ENCODE measurements at places on chromosomes 6 and 20.

DNA sequence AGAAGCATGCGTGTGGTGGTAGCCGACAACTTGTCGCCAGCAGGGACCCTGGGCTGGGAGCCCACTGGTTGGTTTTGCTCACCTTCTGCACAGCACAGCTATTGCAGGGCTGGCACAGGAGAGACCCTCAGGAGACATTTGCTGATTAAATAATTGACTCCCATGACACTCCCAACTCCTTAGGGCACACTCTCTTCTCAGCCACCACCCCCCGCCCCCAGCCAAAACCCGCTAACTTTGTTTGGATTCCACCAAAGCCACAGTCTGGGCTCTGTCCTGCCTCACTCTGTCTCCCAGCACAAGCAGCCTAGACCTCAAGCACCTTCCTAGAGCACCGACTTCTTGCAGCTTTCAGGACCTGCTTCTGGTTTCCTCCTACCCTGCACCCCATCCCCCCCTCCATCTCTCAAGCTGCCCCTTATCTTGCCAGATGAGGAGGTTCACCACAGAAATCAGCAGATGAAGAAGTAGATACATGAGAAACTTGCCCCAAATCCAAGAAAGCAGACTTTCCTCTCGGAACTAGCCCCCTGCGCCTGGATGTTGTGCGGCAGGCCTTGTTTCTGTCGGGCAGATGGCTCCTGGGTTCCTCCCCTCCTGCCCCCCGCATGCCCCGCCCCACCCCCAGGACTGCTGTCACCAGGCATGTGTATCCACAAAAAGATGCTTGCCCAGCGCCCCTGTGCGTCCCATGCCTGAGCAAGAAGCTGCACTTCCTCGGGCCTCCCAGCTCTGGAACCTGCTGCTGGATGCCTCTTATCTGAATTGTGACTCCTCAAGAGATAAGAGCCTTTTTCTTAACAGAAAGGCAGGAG is 35.0 kb upstream of the CD93 start:
- DNase-seq = peak; percentile 66

DNA sequence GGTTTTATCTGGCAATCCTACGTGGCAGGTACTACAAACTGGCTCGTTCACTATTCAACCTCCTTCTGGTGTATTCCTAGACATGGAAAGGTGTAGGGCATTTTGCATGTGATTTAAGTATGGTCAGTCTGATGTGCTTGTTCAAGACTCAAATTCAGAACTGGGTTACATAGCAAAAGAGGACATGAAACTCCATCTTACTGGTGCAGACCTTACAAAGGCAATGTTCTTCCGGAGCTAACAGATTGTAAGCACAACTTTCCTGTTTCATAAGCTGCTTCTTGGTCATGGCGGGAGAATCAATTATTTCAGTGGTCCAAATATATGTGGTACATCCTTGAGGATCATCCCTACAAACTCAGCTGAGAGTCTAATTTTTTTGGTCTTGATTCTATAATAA is 703.4 kb downstream of the EPM2A start:
- no peak for DNase-seq

DNA sequence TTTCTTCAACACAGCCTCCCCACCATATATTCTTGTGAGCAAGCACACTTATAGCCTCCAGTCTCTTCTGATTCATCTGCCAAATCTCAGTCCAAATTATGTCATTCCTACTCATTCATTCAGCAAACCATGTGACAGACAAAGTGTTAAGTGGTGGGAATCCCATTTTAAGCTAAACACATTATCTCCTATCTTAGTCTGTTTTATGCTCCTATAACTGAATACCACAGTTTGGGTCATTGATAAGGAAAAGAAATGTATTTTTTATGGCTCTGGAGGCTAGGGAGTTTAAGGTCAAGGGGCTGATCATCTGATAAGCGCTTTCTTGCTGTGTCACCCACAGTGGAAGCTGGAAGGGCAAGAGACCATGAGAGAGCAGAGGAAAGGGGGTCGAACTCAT is 23.9 kb upstream of the SMIM13 start:
- peak; percentile 60 for DNase-seq

GRCh38 chr6:90322976-90323474 is 26.4 kb upstream of the BACH2 start:
- peak; percentile 22 for DNase-seq

DNA sequence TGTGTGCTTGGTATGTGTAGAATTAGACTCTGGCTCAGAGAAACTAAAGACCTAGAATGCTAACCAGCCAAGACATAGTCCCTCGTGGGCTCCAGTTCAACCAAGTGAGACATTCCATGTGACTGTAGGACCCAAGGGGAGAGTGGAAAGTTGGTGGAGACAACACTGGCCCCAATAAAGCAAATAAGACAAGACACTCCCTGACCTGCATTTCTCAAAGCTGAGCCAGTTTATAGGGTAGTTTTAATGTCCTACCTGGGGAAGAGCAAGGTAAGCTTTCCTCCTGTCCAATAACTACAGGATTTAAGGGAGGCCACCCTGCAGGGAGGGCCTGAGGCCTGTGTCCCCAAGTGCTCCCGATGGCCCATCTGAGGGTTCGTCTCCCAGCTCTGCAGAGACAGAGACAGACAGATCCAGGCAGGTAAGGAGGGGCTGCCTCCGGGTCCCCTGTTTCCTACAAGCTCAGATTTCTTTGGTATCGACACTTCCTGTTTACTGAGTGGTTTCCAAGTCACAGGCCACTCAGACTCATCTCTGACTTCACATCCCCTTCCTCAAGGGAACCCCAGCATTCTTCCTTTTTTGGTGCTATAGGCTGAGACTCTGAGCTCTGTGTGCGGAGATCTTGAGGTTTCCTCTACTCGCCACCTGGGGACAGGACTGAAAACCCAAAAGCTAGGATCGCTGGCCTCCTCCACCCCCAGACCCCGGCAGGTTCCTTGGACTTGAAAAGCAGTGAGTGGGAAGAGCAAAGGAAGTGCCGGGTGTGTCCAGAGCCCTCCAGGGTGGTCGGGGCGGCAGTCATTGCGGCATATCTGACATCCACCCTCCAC is 92.4 kb downstream of the PRND start:
- no peak for DNase-seq

DNA sequence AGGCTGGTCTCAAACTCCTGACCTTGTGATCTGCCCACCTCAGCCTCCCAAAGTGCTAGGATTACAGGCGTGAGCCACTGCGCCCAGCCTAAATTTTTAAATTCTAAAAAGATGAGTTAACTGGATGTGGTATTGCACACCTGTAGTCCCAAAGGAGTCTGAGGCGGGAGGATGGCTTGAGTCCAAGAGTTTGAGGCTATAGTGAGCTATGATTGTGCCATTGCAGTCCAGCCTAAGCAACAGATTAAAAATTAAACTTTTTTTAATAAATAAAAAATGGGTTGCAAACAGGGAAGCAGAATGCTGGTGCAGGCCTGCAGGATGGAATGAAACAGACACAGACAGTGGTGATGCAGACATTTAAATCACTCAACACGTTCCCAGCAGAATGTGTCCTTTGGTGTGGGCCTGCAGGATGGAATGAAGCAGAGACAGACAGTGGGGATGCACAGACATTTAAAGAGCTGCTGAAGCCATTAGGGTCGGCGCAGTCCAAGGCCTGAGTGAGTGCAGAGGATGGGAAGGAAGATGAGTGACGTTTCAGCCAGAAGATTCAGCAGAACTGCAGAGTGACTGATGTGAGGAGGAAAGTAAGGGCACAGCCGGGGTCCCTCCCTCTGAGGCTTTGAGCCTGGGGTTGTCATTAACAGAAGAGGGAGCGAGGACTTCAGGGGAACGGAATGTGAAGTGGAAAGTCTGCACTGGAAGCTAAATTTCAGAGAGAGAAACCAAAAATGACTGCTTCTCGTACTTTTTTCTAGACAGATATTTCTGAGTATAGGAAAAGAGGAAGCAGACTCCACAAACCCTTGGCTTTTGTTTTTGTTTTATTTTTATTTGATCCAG is 117.5 kb downstream of the RIN2 start:
- DNase-seq = peak; percentile 12

- DNase-seq = no peak
Measured at GRCh38 chr6:38191418-38191817, 371.9 kb downstream of the ZFAND3 start.

GRCh38 chr6:162962093-162962492 is 234.3 kb downstream of the PACRG start:
- no peak for DNase-seq

DNA sequence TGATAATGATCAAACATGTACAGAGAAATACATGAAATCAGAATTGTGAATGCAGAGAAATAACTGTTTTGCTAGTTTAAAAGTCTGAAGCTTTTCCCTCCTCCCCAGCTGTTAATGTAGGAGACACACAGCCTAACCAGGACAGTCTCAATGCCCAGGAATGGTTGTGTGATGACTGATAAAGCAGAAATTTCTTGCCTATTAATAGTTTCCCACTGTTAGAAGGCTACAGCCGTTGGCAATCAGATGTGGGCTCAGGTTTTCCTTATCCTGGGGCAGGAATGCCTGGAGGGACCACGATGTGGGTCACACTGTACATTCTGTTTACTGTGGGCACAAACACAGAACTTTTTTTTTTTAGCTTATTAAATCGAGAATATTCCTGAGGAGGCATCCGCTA is 1.9 kb downstream of the PPP1R3D start:
- no peak for DNase-seq

- DNase-seq = no peak
Measured at GRCh38 chr20:7327810-7328209, 560.3 kb downstream of the BMP2 start.

DNA sequence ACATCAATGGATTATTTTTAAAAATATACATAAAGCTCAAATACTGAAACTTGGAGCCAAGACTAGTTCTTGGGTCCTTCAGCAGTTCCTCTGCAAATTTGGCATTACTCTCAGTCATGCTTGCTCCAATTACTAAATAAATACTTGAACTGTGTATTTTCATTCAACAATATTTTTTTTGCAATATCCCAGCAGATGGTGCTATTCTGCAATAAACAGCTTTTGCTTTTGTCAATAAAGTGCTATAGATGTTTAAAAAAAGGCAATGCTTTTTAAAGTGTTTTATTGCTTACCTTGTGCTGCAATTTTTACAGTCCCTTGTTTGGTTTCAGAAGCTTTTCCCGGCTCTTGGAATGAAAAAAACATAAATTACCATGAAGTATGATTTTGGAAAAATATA is 243.4 kb downstream of the TRDN start:
- DNase-seq = peak; percentile 82

DNA sequence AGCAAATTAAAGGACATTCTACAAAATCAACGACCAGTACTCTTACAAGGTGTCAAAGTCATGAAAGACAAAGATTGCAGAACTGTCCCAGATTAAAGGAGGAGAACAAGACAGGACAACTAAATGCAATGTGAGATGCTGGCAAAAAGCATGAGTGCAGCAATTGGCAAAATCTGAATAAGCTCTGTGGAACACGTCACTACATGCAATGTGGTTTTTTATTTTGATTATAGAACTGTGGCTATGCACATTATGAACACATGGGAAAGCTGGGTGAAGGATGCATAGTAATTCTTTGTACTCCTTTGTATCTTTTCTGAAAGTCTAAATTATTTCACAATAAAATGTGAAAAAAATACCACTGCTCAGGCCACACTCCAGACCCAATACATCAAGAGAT is 509.4 kb downstream of the KIF16B start:
- no peak for DNase-seq

DNA sequence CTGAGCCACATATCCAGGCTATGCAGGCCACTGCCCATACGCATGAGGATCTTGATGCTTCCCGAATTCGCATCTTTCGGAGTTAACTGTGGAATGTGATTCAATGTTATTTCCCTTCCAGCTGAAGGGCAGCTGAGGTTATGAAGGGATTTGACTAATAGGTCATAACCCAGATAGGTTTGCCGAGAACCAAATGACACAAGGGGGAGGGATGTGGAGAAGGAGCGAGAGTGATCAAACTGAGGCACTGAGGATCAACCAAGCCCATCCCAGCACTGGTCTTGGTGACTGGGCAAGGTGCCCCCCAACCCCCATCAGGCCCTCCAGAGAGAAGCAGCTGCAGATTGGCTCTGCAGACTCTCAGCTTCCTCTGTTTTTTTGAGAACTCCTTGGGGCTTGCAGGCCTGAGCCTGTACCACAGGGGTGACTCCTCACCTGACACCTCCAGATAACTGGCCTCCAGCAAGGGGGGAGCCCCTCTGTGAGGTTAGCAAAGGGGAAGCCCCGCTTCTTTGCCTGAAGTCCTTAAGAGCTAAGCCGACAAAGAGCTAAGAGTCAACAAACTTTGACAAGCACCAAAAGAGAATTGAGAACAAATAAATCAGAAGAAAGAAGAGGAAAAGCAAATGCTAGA is 185.9 kb downstream of the PDE7B start:
- no peak for DNase-seq

GRCh38 chr20:58340853-58341252 is 31.3 kb downstream of the RAB22A start:
- DNase-seq = no peak

DNA sequence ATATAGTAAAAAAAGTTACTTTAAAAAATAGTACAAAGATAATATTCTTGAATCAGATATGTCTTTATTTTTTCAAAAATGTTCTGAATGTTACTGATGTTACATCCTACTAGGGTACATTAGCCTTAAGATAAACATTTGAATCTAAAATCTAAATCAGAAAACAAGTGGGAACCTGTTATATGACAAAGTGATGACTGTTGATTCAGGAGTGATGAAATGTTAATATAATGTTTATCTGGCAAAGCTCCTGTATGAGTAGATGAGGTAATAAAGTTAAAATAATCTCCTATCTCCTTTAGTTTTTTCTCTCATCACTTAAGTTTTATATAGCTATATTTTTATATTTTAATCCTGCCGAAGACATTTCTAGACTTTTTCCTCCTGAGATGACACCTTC is 4.2 kb downstream of the DOP1A start:
- DNase-seq = no peak

DNA sequence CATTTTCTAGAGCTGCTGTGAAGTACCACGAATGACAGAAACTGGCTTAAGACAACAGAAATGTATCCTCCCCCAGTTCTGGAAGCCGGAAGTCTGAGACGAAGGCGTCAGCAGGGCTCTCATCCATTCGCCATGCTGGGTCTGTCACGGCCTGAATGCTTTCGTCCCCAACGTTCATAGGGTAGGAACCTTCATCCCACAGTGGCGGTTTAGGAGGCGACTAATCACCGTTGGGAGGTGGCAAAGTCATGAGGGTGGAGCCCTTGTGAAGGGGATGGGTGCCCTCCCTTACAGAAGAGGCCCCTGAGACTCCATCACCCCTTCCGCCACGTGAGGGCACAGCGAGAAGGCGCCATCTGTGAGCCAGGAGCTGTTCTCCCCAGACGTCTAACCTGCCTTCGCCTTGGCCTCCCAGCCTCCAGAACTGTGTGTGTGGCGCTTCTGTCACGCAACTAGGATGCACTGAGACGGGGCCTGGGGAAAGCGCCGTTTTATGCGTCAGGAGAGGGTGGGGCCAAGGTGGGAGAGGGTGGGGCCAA is 250.3 kb downstream of the TTLL2 start:
- DNase-seq = no peak

DNA sequence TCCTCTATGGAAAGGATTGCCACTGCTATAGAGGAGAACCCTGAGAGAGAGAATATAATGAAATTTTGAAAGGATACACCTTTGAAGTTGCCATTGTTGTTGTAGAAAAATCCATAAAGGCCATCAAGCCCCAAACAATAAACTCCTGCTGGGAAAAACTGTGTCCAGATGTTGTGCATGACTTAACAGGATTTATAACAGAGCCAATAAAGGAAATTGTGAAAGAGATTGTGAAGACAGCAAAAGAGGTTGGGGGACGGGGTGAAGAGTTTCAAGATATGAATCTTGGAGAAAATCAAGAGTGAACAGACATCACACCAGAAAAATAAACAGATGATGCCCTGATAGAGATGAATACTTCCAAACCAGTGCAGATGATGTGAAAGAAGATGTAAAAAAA is 396.4 kb downstream of the BCKDHB start:
- no peak for DNase-seq

GRCh38 chr20:46011631-46012482 is 3.1 kb downstream of the MMP9 start:
- peak; percentile 76 for DNase-seq

- peak; percentile 41 for DNase-seq
Measured at GRCh38 chr6:142746524-142746923, 198.5 kb downstream of the HIVEP2 start.
